ENCODE measurements at places on chromosomes 3 and 15.

GRCh38 chr15:63022663-63023062 lies 19.9 kb upstream of the TPM1 start:
- DNase-seq, result no peak

GRCh38 chr3:5220193-5220592 lies 32.7 kb downstream of the EDEM1 start:
- DNase-seq, result no peak

DNA sequence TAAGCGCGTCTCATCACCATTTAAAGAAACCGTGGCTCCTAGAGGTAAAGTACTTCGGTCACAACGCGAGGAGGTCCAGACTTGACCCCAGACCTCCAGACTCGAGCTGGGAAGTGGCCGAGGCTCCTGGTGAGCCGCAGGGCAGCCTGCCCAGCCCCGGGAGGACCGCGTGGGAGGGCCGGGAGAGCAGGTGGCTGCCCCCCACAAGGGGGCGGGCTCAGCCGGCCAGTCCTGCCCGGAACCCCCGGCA lies at the start of gene SLC27A2:
Gene SLC27A2 (plus strand): TSS at position 228 of the 250 bp plus-strand sequence. CDS start 232 bp downstream, outside the sequence.
- DNase-seq, result no peak

DNA sequence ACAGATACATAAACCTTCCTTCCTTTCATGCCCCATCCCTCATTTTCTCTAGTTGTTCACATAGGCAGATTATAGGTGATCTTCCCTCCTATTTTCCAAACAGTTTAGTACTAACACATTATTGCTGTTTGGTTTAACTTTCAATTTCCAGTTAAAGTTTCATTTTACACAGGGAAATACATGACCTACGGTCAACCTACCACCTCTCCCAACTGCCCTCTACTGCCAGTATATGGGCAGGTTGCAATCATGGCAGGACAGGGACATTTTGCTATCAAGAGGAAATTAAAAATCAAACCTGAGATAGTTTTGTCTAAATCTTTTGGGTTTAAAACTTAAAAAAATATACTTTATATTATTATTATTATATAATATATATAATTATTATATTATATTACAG lies 26.1 kb upstream of the TFDP2 start:
- no peak for DNase-seq

- no peak for DNase-seq
These were observed 753 bp downstream of the INAFM2 start for GRCh38 chr15:40323953-40324937.

GRCh38 chr3:97889814-97890213 lies 68.0 kb downstream of the CRYBG3 start:
- DNase-seq, result no peak

- no peak for DNase-seq
These were observed 71.2 kb downstream of the SSUH2 start for GRCh38 chr3:8573342-8573926.

GRCh38 chr15:46879032-46879770 lies 838.1 kb upstream of the SEMA6D start:
- no peak for DNase-seq

GRCh38 chr3:194386648-194387047 lies 12.4 kb downstream of the GP5 start:
- DNase-seq, result no peak

- DNase-seq, result no peak
These were observed 34.3 kb downstream of the ZBTB38 start for GRCh38 chr3:141402476-141403171.

DNA sequence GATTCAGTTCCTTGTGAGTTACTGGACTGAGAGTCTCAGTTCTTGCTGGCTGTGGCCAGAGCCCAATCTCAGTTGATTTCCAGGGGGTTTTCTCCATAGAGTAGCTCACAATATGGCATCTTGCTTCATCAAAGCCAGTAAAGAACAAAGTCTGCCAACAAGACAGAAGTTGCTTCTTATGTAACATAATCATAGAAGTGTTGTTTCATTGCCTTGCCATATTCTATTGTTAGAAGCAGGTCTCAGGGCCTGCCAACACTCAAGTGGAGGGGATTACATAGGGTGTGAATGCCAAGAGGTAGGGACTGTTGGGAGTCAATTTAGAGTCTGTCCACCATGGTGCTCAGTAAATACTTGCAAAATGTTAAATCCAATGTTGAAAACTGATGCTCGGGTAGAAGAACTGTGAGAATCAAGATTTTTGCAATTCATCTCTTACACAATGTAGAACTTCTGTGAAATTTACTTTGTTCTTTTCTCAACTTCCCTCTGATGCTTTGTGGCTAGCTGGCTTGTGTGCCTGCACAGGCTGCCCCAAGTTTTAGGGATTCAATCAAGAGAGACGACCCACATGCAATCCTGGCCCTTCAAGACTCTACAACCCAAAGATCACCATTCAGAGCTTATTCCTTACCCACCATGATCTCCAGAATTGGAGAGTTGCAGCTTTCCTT lies 13.3 kb upstream of the PXYLP1 start:
- no peak for DNase-seq

- no peak for DNase-seq
These were observed 107.9 kb downstream of the ATG7 start for GRCh38 chr3:11379824-11380701.

DNA sequence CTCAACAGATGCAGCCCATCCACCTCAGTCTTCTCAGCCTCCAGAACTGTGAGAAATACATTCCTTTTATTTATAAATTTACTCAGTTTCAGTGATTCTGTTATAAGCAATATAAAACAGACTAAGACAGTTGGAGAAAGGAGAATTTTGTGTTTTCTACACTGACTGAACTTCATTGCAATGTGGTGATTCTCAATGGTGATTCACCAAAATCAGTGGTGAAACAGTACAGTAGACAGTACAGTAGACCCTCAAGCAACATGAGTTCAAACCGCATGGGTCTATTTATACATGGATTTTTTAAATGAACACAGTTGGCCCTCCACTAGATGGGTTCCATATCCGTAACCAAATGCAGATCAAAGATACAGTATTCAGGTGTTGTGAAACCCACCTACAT lies 403.1 kb upstream of the TGFBR2 start:
- DNase-seq, result no peak

DNA sequence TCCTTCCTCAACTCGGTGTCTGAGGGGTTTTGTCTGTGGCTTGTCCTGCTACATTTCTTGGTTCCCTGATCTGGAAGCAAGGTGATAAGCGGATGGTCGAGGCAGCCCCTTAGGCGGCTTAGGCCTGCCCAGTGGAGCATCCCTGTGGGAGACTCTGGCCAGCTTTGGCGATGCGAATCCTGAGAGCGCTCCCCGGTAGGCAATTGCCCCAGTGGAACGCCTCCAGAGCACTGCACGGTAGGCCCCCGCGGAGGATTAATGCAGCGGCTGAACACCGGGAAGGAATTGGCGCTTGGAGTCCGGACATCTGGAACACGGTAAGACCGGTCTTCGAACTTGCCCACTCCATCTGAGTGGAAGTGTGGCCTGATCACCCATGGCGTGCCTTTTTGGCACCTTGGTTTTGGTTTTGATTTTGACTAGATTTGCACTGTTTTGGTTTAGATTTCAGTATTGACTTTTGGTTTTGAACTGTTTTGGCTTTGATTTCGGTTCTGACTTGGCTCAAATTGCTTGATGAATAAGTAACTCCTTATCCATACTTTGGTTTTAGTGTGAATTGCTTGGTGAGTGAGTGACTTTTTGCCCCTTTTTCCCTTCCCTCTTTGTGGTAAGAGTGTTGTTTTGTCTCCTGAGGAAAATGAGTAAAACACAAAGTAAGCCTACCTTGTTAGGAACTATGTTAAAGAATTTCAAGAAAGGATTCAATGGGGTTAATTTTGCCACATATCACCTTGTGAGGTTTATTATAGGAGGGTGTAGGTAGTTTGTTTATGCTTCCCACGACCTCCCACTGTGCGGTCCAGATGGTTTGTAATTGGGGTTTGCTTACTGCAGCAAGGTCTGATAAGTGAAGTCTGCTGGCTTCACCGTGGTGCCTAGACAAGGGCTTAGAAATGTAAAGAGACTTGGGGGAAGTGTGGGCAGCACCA lies 27.1 kb upstream of the GPR156 start:
- no peak for DNase-seq

GRCh38 chr15:65337436-65338070 lies 33.1 kb downstream of the RNU5B-1 start:
- no peak for DNase-seq

- no peak for DNase-seq
These were observed 4.9 kb downstream of the MGLL start for GRCh38 chr3:127817406-127817841.

DNA sequence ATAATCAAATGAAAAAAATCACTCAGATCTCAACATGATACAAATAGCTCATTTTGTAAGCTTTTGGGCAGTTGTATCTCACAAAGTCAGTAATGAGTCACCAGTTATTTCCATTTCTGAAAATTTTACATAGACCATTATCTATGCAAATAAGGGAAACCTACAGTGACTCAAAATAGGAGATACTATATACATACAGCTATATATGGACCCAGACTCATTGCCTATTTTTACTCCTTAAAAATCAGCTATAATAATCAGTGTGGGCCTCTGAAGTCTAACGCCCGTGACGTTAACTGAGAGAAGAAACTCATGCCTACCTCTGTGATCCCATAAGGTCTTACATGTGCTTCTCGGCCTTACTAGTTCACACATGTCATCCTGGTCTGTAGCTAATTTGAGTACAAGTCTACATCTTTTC lies 31.6 kb downstream of the LRIG1 start:
- DNase-seq, result no peak

- no peak for DNase-seq
These were observed 10.1 kb downstream of the LYSMD2 start for GRCh38 chr15:51727141-51727897.

- peak; percentile 15 for DNase-seq
These were observed at the start of gene TAMM41 for GRCh38 chr3:11846281-11847266. Gene TAMM41, minus strand, starts transcription at chr3:11846885. Its CDS starts 249 bp downstream, at chr3:11846636.

GRCh38 chr3:183354325-183354831 lies 74.0 kb downstream of the MCF2L2 start:
- DNase-seq, result no peak

DNA sequence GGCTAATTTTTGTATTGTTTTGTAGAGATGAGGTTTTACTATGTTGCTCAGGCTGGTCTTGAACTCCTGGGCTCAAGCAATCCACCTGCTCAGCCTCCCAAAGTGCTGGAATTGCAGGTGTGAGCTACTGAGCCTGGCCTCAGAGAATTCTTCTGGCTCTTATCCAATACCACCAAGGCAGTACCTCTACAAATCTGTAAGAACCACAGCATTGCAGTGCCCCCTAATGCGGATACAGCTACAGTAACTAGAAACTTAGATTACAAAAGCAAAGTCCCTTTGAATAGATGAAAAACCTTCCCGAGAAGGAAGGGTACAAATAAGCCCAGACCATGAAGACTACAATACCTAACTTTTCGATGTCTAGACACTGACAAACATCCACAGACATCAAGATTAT lies 107.9 kb upstream of the DPPA4 start:
- no peak for DNase-seq

DNA sequence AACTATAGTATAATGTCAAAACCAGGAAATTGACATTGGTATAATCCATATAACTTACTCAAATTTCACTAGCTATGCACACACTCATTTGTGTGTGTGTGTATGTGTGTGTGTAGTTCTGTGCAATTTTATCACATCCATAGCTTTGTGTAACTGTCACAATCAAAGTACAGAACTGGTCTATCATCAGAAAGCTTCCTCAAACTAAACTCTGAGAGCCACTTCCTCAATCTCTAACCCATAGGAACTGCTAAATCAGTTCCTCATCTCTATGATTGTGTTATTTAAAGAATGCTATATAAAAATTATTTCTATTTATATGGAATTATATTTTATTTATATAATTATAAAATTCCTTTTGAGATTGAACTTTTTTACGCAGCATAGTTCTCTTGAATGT lies 18.1 kb downstream of the LNP1 start:
- DNase-seq, result no peak

- DNase-seq, result no peak
These were observed 50.8 kb downstream of the CLDN18 start for GRCh38 chr3:138060792-138061191.
